K562 (cell line): ENCODE measurements at places on chromosomes 1 and 21.

DNA sequence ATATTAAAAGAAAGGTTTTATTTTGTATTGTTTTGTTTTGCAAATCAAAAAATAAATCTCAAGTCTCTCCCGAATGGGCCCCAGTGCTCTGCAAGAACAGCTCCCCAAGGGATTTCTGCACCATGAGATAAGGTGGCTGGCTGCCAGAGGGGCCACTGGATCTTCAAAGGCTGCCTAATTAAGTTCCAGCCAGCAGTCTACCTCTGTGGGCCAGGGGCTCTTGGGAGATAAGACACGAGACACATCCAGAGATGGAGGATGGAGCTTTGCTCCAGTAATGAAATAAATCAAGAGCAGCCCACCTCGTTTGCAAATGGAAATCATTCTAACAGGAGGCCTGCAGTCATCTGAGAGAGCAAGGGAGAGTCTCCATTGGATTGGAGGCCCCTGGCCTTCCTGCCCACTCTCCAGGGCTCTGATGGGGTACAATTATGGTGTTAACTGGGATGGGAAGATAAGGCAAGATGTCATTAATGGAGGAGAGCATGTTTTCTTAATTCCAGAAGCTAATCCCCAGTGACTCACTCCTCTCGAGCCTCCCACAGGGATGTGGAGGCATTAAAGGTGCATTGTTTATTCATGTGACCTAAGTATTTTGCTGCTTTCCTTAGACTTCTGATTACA lies 155.2 kb upstream of the KAZN start:
- peak; percentile 95 for DNase-seq

DNA sequence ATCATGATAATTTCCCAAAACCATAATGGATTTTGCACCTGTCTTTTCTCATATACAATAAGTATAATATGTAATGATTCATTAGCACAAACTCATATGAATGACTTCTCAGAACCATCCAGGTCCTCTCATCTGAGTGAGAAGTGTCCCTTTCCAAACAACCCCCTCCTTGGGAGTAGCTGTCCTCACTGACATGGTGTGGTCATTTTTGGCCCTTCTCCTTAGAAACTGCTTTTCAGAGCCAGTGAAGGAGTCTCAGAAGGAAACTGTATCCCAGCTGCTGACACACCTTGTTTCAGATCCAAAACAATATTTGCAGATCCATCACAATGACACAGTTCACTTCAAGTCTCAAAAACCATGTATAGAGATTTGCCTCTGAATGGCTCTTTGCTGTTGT lies 95.5 kb downstream of the MIS18A start:
- no peak for DNase-seq

GRCh38 chr1:37318490-37318889 lies 155.9 kb upstream of the ZC3H12A start:
- DNase-seq: no peak

- no peak for DNase-seq
Observed at GRCh38 chr1:111133866-111134265, 6.0 kb downstream of the DRAM2 start.

DNA sequence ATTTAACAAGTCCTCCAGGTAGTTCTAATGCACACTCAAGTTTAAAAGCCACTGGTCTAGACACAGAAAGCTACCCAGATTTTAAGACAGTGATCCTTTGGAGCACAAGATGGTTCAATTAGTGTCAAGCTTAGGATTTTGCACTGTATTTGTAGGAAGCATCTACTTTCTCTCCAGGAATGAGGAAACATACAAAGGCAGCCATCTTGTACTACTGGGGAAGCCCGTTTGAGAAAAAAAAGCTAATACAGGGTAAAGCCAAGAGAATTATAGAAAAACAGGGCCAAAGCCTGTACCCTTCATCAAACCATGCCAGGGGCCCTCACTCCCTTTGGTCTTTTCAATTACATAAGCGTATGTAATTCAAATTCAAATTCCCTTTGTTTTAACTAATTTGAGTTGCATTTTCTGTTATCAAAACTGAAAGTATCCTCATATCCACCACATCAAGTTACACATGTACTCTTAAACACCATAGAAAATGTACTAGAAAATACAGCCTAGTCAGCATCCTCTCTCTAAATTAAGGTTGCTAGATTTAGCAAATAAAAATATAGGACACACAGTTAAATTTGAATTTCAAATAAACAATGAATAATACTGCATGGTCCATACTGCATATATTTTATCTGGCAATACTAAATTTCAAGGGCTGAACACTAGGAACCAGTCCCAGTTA lies 17.4 kb downstream of the PIK3R3 start:
- DNase-seq: no peak

GRCh38 chr1:226353698-226354525 lies 44.9 kb upstream of the LIN9 start:
- peak; percentile 25 for DNase-seq

DNA sequence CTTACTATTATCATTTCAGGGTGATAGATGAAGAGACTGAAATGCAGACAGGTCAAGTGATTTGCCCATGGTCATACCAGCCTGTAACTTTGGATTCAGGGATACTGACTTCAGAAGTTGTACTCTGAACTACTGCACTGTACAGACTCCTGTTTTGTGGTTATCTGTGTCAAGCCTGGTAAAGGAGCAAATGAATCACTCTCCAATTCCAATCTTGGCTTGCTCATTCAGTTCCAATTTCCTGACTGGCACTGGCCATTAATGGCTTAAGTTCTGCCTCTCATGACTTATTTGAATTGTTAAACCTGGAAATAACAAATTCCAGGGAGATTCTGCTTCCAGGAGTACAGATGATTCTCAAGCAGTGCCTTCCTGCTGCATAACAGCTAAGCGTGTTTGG lies 45.4 kb upstream of the PLD5 start:
- DNase-seq: no peak

DNA sequence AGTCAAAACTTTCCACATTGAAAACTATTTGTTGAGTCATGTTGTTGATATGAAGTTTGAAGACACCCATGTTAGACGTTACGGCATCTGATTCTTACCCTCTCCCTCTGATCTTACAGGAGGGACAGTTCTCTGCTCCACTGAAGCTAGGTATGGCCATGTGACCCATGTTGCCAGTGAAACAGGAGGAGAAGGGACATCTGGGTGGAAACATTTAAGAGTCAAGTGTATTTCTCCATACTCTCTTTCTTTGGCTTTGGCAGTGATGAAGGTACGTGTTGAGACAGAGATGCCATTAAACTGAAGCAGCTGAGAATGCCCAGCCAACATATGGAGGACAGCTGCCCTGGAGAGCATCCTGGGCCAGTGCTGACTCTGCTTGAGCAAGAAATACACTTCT lies 198.4 kb upstream of the PTGFR start:
- no peak for DNase-seq

DNA sequence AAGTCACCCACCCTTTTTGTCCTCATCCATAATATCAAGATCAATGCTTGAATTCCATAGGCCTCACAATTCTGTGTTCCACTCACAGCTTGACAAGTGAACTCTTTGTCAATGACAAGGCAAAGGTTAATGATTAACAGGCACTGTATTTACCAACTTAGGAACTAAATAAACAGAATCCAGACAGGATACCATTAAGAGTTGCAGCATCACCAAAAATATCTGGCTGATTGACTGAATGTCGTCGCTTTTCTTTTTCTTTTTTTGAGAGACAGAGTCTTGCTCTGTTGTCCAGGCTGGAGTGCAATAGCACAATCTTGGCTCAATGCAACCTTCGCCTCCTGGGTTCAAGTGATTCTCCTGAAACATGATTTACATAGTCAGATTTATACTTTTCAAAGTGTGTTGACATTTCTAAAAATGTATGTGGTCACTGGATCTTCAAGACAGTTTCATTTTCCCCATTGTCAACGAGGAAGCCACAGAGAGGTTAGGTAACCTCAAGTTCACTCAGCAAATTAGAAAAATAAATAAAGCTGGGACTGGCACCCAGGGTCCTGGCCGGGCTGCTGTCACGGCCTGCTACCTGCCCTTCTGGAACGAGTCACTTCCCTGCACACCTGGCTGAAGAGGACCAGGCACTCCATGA lies 81.0 kb downstream of the PDE9A start:
- DNase-seq: no peak

DNA sequence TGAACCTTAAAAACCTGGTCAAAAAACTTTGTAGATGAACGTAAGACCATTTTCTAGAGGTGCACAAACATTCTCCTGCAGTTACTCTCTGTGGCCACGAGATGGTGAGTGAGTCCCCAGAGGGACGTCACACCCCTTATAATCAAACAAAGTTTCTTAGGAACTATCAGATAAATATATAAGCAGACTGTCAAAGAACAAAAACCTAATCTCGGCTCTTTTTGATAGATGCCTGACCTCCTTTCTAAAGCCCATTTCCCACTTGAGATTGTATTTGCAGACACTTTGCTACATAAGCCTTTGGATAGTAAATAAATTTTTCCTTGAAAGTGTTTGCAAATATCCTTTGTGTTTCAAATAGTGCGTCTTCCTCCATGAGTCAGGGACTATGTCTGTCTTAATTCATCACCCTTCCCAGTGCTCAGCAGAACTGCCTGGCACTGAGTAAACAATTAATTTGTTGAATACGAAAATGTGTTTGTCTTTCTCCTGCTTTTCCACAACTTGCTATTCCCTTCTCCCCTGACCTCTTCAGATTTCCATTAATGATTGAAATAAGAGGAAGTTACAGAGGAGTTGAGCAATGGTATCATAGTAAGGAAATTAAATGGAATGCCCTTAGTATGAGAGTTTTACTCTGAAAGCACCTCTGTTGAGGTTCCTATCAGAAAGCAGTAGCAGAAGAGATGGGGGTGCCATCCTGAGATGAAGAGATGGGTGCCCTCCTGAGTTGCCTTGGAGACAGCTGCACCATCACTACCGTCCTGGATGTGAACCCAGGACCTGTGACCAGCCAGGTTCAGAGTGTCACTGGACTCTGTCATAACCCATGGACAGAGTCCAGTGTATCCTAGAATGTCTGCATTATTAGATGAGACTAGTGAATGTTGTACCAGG lies 57.8 kb upstream of the RAVER2 start:
- peak; percentile 66 for DNase-seq

- no peak for DNase-seq
Observed at GRCh38 chr1:239806897-239807296, 284.8 kb upstream of the FMN2 start.

DNA sequence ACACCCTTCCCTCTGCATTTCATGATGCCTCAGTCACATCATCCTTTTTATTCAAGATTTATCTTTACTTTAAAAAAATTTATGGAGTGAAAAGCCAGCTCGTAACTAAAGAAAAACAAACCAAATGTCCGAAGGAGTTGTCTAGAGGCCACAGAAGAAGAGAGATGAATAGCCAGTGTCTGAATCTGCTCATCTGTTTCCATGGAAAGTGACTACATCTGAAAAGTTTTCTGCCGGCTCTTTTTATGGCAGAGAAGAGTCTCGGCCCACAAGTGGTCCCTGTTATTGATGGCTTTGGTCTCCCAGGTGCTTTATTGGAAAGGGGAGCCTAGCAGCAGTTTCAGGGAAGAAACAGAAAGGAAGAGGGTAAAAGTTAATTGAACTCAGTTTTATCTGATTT lies 5.6 kb downstream of the EVA1C start:
- no peak for DNase-seq

- no peak for DNase-seq
Observed at GRCh38 chr21:42386034-42386591, 9.7 kb downstream of the TMPRSS3 start.

GRCh38 chr21:29184037-29184436 lies 53.6 kb downstream of the MAP3K7CL start:
- DNase-seq: no peak

GRCh38 chr21:26098772-26099397 lies 71.7 kb downstream of the APP start:
- DNase-seq: no peak

DNA sequence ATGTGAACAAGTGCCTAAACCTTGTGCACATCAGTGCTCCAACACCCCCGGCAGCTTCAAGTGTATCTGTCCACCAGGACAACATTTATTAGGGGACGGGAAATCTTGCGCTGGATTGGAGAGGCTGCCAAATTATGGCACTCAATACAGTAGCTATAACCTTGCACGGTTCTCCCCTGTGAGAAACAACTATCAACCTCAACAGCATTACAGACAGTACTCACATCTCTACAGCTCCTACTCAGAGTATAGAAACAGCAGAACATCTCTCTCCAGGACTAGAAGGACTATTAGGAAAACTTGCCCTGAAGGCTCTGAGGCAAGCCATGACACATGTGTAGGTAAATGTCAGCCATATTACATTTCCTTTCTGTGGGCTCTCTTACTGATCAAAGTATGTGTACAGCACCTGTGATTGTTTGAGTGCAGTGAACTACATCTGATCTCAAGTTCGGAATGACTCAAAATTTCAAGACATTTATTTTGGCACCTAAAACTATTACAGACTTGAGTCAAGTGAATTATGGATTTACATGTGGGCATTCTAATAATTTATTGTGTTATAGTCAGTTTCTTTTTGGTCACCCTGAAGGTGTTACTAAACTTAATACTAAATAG lies 196.5 kb downstream of the TPR start:
- DNase-seq: no peak

GRCh38 chr1:58592522-58593134 lies 15.6 kb upstream of the TACSTD2 start:
- no peak for DNase-seq
